SK-N-SH (cell line): ENCODE measurements at places on chromosomes 12 and 14. TPM values are rescaled to one million over a fixed set of nuclear protein-coding genes. Genes with fewer than 3 reads are reported as not detected.

Gene ERBB3
- 1.4 and 1.5 TPM in 2 replicates for polyA plus RNA-seq

Gene TAS2R7
- not detected in 2 replicates for polyA plus RNA-seq

Gene CAPZA3
- not detected in 2 replicates for polyA plus RNA-seq

Gene CHURC1
- 66.8 and 74.8 TPM in 2 replicates for polyA plus RNA-seq

Gene GPR132
- polyA plus RNA-seq = 0.03 TPM in 1 of 2 replicates, not detected in the other

Gene AKAP3
- 0.12 and 0.24 TPM in 2 replicates for polyA plus RNA-seq

Gene RNASE1
- polyA plus RNA-seq = not detected in 2 replicates

Gene NEUROD4
- polyA plus RNA-seq = not detected in 2 replicates

Gene LYSET
- 17.7 and 18.5 TPM in 2 replicates for polyA plus RNA-seq

Gene GDF3
- not detected in 2 replicates for polyA plus RNA-seq

Gene SDS
- polyA plus RNA-seq = 0.08 and 0.10 TPM in 2 replicates

Gene BATF
- not detected in 2 replicates for polyA plus RNA-seq

Gene ADAMTS20
- not detected in 2 replicates for polyA plus RNA-seq

Gene SARNP
- 65.8 and 66.9 TPM in 2 replicates for polyA plus RNA-seq

Gene GNS
- polyA plus RNA-seq = 74.8 and 93.8 TPM in 2 replicates

Gene NCAPD2
- polyA plus RNA-seq = 39.8 and 46.9 TPM in 2 replicates

Gene ZFHX2
- polyA plus RNA-seq = 0.28 and 0.77 TPM in 2 replicates

Gene NGDN
- 64.3 and 85.9 TPM in 2 replicates for polyA plus RNA-seq

Gene ISM2
- 0.08 and 0.20 TPM in 2 replicates for polyA plus RNA-seq

Gene PTPRO
- polyA plus RNA-seq = 1.4 and 1.9 TPM in 2 replicates

Gene RTN1
- polyA plus RNA-seq = 1.6 and 5.0 TPM in 2 replicates

Gene ATF7
- 12.8 and 17.3 TPM in 2 replicates for polyA plus RNA-seq

Gene ACTN1
- 266 and 319 TPM in 2 replicates for polyA plus RNA-seq

Gene CHPT1
- polyA plus RNA-seq = 12.0 and 13.2 TPM in 2 replicates

Gene SCN8A
- polyA plus RNA-seq = 7.1 and 9.7 TPM in 2 replicates

Gene CD163
- 0.03 TPM in 1 of 2 replicates, not detected in the other for polyA plus RNA-seq

Gene DPY19L2
- 4.8 and 8.8 TPM in 2 replicates for polyA plus RNA-seq
